A673 (cell line): ENCODE measurements at places on chromosomes 16 and 17.

GRCh38 chr16:70428178-70428998 is 10.5 kb downstream of the ST3GAL2 start:
- DNase-seq = peak; percentile 24

DNA sequence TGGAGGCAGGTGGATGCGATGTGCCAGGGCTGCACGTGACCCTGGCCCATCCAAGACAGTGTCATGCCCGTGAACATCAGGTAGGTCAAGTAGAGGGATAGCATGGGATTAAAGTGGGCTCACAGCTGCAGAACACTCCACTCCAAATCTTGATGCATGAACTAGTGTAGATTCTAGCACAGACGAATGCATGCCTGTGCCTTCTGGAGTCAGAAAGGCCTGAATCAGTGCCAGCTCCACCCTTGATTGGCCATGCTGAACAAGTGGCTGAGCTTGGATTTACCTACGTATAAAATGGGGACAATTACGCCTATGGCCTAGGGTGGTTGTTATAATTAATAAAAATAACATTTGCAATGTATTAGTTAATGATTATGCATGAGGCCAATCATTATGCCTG is 10.6 kb downstream of the IRX3 start:
- no peak for DNase-seq

GRCh38 chr17:21012736-21013135 is 30.1 kb downstream of the USP22 start:
- no peak for DNase-seq

DNA sequence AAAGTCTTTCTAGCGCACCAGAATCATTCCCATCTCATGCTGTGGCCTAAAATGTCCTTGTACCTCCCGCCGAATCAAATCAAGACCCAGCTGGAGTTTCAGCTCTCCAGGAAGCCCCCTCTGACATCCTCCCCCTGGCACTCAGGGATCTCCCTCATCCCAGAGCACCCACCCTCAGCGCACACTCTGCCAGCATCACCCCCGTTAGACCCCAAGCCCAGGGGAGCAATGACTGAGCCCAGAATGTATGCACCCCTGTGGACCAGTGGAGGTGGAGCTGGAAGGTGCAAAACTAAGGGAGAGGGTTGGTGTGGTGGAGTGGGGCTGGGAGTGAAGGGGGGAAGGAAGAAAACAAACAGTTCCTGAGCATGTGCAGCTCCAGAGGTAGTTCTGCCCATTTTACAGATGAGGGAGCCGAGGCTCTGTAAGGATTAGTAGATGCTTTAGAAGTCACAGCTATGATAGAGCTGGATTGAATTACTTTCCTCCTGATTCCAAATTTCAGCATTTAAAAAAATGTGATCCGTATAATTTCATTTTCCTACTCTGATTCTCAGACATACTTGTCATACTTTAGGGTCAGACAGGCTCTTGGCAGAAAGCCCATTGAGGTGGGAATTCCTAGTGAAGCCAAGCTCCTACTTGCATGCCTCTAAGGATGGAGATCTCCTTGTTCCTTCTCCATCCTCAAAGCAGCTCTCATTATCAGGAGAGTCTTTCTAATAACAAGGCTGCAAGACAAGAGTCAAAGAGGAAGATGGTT is 242.7 kb downstream of the KATNIP start:
- DNase-seq = no peak

DNA sequence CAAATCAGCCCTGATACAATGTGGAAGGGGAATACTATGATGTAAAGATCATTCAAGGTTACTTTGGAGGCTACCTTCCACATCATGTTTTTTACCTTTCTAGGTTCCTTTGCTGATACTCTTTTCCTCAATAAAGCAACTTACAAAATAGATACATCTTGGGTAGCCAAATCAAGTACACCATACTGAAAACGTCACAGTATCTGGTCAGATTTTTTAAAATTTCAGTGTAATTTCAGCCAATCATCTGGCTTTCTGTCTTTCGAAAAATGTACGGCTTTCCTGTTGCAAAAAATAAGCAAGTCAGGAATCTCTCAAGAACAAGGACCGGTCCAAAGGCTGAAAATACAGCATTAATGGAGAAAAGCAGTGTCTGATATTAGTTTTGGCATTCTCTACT is 15.6 kb upstream of the MED13 start:
- DNase-seq = no peak

- no peak for DNase-seq
Observed at GRCh38 chr16:87648236-87648635, 45.9 kb downstream of the JPH3 start.

- no peak for DNase-seq
Observed at GRCh38 chr17:81958633-81959342, 2.2 kb downstream of the NOTUM start.

- DNase-seq = no peak
Observed at GRCh38 chr17:13888056-13888609, 181.2 kb upstream of the COX10 start.

DNA sequence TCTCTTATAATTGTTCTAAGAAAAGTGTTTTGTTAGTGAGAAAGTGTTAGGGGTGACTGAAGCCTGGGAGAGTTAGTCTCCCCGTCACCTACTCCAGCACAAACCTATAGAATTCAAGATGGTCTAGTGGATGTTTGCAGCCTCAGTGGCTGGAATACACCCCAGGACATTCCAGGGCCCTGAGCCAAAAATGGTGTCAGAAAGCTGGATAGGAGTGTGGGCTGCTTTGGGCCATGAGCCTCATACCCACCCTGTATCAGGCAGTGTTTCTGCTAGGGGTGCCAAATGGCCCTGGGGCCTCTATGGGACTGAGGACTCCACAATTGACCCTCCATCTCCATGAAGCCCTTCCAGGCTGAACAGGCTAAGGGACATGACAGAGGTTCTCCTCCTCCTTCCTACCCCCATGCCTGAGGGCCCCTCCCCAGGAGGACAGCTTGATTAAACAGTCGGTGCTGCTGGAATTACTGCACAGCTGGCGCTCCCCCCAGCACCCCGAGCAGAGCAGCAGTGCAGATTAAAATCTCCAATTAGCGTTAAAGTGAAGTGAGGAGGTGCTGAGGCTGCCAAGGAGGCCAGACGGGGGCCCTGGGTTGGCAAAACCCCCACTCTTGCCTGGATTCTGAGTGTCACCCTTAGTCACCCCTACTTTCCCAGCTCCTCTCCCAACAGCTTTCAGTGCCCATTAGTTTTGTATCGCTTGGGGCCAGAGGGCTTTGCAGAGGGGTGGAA is 59.1 kb downstream of the NEUROD2 start:
- DNase-seq = no peak

DNA sequence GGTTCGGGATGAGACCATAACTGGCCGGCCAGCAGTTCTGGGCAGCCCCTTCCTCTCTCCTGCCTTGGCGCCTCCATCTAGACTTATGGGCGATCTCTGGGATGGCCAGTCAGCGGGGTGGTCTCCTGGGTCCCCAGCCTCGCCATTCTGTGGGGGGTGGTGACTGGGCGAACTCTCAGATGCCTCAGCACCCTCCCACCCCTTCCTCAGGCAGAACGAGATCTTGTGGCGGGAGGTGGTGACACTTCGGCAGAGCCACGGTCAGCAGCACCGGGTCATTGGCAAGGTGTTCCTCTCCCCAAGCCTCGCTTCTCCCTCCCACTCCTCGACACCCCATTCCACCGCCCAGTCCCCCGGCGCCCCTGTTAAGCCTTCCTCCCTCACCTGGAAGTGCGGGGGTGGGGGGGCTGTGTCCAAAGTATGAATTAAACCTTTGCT is 1.6 kb downstream of the HSF4 start:
- no peak for DNase-seq

DNA sequence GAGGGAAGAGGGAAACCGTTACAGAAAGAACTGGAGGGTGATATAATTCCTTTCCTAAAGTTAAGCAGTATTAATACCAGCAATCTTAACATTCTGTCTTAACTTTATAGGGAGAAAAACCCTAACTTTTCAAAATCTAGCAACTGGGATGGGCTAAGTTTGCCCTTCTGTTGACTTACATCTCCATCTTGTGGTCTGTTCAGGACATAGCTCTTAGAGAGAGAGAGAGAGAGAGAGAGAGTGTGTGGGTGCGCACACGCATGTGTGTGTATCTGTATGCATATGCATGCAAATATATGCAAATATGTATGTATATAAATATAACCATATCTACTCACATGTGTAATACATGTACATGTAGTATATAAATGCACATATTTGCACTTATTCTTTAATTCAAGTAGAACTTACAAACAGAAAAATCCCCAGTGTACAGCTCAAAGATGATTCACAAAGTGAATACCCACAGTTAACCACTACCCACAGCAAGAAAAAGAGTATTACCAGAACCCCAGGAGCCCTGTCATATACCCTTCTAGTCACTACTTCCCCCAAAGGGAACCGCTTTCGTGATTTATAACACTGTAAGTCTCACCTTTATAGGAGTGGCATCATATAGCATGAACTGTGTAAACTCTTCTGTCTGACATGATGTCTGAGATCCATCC is 46.5 kb downstream of the STX8 start:
- DNase-seq = peak; percentile 33

GRCh38 chr17:58504826-58505351 is 9.5 kb downstream of the MTMR4 start:
- DNase-seq = no peak

DNA sequence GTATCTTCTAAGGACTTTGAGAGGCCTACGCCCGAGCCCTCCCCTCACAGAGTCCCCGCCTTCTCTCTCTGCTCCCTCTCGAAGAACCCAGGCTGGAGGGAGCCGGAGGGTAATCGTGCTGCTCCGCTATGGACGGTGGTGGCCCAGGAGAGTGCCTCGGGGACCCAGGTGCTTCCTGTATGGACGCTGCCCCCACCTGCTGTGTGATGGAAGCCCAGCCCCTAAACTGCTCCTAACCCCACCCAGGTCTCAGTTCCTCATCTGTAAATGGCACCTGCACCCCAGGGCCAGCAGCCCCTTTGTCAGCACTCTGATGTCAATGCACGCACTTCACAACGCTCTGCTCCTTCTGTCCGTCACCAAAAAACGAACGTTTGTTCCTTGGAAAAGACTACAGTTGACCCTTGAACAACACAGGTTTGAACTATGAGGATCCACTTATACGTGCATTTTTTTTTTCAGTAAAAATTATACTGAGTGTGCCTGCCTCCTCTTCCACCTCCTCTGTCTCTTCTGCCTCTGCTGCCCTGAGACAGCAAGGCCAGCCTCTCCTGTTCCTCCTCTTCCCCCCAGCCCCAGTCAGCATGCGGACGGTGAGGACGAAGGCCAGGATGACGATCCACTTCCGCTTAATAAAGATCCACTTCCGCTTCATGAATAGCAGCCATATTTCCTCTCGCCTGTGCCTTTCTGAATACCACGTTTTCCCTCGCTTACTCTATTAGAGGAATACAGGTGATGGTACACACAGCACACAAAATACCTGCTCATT is 118.3 kb downstream of the BANP start:
- DNase-seq = no peak

DNA sequence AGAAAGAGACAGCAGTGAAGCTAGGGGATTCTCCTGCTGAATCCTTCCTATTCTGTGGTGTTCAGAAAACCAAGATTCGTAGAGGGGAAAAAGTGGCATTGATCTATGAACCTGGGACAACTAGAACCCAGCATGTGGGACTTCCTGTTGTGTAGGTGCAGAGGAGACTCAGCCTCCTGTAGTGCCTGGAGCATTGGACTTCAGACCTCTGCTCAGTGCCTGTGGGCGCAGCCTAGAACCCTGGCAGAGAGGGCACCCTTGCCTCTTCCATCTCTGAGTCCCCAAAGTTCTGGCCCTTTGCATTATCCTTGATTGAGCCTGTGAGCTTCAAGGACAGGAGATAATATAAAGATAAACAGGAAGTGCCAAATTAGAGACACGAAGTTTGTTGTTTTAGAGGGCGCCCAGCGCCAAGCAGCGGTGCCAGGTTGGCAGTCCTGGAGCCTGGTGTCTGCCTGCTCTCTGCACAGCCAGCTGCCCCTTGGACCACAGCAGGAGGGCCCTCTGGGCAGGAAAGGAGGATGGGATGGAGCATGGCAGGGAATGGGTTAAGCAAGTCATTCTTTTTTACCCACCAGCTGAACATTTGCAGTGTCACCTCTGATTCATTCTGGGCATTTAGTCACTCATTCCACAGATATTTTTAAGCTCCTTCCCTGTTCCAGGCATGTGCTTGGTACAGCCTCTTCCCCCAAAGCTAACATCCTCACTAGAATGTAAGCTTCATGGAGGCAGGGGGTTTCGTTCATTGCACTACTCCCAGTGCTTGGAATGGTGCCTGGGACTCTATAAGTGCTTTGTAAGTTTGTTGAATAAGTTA is 11.9 kb upstream of the SP6 start:
- DNase-seq = no peak

- no peak for DNase-seq
Observed at GRCh38 chr17:81706757-81707624, 3.8 kb downstream of the MRPL12 start.

DNA sequence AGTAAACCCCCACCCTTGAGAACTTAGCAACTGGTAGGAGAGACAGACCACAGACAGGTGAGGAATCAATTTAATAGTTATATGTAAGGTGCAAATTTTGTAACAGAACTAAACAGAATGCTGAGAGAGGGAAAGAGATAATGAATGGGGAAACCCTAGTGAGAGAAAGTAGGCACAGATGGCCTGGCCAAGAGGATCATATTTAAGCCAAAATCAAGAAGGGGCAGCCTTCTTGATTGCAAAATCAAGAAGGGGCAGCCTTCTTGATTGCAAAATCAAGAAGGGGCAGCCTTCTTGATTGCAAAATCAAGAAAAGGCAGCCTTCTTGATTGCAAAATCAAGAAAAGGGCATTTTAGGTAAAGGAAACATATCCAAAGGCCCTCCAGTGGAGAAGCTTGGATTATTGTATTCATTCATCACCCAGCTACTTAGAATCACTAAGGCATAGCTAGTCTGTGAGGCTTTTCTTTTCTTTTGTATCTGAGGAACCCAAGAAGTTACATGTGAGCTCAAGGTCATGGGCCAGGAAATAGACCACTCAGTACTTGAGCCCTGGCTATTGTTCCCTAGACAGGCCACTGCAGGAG is 190.6 kb downstream of the CYLD start:
- DNase-seq = no peak

DNA sequence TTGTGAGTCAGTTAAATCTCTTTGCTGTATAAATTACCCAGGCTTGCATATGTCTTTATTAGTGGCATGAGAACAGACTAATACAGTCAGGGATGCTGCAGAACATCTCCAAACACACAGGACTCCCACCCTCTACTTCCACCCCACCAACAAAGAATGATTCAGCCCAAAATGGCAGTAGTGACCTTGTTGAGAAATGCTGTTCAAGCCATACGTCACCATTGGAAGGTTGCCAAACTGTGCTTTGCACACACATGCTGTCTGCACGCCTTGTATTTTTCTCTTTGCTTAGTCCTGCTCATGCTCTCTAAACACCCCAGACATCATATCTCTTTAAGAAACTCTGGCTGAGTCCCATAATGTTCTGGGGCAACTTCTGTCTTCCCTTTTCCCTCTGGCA is 589.6 kb downstream of the WWOX start:
- no peak for DNase-seq
